ENCODE measurements at places on chromosomes 7 and 10.

- DNase-seq, result no peak
Measured at GRCh38 chr10:43217563-43218205, 49.2 kb downstream of the RASGEF1A start.

- DNase-seq, result no peak
Measured at GRCh38 chr7:74287303-74288033, 1.7 kb upstream of the CLIP2 start.

GRCh38 chr7:19928247-19928646 lies 154.8 kb upstream of the TMEM196 start:
- DNase-seq, result no peak

DNA sequence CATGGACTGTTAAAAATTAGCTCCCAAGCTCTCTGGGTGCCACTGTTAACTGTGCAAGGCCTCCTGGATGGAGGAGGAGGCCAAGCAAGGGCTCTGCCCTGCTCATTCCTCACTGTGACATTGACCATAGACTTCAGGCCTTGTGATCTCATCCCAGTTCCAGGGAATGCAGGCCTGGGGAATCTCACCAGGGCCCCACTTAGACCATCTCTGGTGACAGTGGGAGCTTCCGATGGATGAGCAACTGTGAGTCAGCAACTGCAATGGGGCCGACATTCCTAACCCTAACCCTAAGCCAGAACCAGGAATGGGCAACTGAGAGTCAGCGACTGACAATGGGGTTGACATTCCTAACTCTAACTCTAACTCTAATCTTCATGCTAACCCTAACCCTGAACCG lies 50.4 kb upstream of the MSMB start:
- peak; percentile 82 for DNase-seq

- DNase-seq, result no peak
Measured at GRCh38 chr7:123712619-123713018, 36.2 kb downstream of the WASL start.

- DNase-seq, result no peak
Measured at GRCh38 chr7:37448011-37448635, 541 bp downstream of the ELMO1 start.

DNA sequence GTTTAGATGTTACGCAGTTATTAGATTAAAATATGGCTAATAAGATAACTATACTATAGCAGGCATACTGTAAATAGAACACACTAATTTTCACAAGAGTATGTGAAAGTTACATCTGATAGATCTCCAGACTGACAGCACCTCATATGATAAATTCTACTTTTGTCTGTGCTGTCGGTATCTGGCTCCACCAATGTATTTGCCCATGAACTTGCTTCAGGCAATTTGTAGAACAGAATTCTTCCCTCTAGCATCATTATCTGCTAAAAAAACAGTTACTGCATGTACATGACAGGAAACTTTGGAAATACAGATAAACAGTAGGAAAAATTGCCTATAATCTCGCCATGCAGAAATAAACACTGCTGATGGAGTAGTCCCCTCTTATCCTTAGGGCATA lies 137.7 kb downstream of the WNT2 start:
- no peak for DNase-seq

DNA sequence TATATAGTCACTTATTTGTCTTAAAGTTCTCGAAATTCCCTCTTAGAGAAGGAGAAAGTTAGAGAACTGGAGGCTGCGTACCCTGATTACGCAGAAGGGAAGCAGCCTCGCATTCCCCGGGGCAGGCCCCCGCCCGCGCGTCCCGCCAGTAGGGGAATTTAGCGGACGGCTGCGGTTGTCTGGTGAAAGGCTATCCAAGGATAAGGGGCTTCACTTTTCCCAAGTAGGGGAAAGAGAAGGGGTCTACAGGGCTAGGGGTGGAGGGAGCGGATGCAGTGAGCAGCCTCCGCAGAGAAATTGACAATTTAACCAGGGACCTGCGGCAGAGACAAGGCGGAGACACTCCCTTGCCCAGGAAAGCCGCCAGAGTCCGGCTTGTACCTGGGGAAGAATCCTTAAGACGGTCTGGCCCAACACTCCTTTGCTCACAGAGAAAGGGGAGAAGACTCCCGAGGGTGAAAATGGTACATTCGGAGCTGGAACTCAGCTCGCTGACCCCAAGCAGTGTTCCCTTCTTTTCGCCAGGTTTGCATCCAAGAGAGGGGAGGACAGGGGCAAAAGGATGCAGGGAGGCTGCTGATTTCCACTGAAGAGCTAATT lies 994 bp upstream of the MAGI2 start:
- peak; percentile 85 for DNase-seq

DNA sequence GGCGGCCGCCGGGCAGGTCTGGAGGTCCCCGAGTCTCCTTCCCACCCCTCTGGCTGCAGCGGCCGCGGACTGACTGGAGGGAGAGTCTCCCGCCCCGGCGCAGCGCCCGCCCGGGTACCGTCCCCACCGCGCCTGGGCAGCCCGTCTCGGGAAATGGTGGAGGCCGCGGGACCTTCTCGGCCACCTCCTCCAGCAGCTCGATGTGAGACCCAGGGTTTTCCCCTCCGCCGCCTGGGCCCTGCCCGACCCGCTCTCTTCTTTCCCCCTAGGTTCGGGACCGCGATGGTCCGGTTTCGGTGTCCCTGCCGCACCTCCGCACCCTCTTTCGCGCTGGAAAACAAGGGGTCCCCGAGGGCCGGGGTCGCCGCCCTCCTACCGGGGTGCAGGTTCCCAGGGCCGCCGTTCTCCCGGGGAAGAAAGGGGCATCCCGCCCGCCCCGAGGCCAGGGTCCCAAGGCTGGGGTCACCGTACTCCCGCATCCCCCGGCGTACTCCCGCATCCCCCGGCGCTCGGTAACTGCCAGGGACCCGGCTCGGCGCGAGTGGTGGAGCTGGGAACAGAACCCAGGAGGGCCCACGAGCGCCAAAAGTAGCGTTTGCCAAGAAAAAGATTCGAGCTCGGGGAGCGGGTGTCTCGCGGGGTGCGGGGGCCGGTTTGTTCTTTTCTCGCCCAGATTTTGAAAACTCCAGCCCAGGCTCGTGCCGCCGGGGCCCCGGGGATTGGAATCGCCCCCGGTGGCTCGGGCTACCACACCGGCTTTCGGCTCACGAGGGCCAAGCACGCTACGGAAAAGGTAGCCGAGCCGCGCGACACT lies 3.4 kb downstream of the TNRC18 start:
- no peak for DNase-seq

- no peak for DNase-seq
Measured at GRCh38 chr7:2301511-2301863, 12.8 kb downstream of the SNX8 start.

GRCh38 chr7:135748770-135749169 lies at the start of gene FAM180A:
TSS of gene FAM180A (minus strand) at chr7:135748813. CDS start at chr7:135748580, 233 bp downstream.
- no peak for DNase-seq

GRCh38 chr7:135862586-135863340 lies 114.2 kb upstream of the FAM180A start:
- no peak for DNase-seq

All from vagina (tissue), 2 donors.